ENCODE measurements at places on chromosomes 1 and 21.
A peak's percentile ranks its signal among the peaks of the same experiment; 100 is the strongest.

- DNase-seq = no peak
Measured at GRCh38 chr1:210938416-210938925, 195.5 kb downstream of the KCNH1 start.

- no peak for DNase-seq
Measured at GRCh38 chr1:97082160-97082848, 360.7 kb downstream of the PTBP2 start.

DNA sequence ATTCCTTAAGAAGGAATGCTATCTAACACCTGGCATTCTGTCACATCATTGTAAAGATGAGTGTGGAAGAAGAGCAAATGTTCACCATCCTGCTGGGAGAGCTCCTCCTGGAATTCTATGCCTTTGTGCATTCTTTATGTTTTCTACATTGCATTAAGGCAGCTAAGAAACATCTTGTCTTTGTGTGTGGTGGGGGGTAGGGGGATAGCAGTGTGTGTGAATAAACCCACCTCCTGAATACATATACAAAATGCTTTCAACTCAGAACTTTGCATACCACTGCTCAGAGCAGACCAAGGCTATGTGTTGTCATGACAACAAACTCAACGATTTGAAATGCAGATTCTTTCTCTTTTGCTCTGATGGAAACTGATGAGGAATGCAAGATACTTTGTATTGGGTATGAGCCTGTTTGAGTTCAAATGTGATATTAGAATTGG, 193.6 kb upstream of the KAZN start:
- no peak for DNase-seq

DNA sequence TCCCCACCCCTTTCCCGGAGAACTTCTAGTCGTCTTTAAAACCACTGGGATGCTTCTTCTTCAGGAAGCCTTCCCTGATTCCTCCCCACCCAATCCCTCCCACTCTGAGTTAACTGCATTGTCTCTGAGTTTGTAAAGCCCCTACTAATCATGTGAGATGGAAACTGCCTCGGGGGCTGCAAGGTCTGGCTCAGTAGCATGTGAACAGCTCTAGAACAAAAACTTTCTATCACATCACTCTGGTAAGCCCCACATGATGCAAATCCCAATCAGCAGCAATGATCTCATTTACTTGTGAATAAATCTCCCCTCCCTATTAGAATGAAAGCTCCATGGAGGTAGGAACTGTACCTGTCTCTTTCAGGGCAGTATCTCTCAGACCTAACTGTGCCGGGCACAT, 141.0 kb upstream of the JUN start:
- DNase-seq = no peak

DNA sequence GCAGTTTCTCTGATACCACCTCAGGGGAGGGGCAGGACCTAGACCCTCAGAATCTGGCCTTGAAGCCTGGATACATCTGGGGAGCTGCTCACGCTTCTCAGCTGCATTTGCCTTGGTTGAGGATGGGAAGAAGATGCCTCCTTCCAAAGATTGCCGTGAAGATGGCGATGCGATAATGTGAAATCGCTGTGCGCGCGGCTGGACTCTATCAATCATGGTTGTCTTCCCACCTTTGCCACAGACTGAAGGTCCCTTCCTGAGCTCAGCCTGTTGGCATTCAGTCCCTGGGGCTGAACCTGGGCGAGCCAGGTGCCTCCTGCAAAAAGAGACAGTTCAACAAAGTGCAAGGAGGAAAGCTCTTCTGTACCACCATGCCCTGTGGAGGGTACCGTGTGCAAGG, 114.4 kb upstream of the SLC45A1 start:
- no peak for DNase-seq

- no peak for DNase-seq
Measured at GRCh38 chr1:189606795-189607476, 870.7 kb downstream of the BRINP3 start.

GRCh38 chr1:112817555-112818373, 102.6 kb upstream of the PPM1J start:
- DNase-seq = no peak

GRCh38 chr21:46098303-46099141, 610 bp downstream of the COL6A2 start:
- peak; percentile 68 for DNase-seq

- no peak for DNase-seq
Measured at GRCh38 chr1:50832167-50832566, 127.9 kb downstream of the FAF1 start.

GRCh38 chr1:109877317-109877771, 33.3 kb upstream of the CSF1 start:
- peak; percentile 65 for DNase-seq

- no peak for DNase-seq
Measured at GRCh38 chr21:41548781-41549180, 40.8 kb upstream of the TMPRSS2 start.

- DNase-seq = no peak
Measured at GRCh38 chr1:81756872-81757271, 43.9 kb upstream of the ADGRL2 start.

GRCh38 chr1:14318830-14319229, 279.7 kb upstream of the KAZN start:
- no peak for DNase-seq

DNA sequence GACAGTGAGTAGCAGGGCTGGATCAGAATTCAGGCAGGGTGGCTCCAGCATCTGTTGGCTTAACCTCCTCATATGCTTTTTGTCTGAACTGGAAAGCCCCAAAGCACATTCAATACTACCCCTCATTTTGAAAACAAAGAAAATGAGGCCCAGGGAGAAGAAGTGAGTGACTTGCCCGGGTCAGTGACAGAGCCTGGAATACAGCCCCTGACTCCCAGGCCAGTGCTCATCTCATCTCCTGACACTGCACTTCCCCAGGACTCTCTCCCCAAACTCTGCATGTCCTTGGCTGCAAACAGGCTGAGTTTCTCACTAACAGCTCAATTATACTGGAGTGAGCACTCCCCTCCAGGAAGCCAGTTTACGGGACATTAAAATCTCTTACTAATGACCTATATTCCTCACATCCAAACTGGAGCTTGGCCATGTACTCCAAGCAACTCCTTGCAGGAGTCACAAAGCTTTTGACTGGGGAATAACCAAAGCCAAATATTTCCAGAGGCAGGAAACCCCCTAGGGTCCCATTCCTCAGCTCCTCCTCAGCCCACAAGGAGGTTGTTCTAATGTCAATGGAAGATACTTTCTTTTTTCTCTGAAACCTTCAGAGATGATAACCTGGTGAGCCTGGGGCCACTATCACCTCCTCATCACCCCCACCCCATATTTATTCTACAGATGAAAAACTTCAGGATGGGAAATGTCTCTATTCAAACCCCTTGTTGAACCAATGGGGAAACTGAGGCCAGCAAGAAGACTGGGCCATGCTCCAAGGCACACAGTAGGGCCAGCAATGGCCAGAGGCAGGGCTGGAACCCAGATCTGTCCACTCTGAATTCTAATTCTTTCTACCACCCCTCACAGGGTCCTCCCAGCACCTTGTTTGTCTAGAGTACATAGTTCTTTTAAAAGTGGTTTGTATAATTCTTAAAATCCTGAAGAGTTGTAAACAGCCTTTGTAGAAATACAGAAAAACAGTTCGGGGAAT, 127.0 kb downstream of the PLPP3 start:
- DNase-seq = no peak

DNA sequence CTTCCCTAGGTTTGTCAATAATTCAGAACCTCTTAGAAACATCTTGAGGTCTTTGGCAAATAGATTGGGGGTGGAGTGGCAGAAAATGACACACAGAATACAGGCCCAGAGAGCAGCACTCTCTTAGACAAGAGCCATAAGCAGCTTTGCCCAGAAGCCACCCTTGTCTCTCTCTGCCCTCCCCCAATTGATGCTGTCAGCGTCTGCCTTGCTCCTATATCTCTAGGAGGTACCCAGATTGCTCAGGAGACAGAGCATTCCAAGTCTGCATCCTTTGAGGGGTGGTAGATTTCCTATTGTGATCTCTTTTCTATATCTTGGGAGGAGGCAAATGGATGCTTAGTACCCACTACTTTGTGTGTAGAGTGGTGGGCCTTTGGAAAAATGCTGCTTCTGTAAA, 1.8 kb downstream of the RGL1 start:
- DNase-seq = no peak

DNA sequence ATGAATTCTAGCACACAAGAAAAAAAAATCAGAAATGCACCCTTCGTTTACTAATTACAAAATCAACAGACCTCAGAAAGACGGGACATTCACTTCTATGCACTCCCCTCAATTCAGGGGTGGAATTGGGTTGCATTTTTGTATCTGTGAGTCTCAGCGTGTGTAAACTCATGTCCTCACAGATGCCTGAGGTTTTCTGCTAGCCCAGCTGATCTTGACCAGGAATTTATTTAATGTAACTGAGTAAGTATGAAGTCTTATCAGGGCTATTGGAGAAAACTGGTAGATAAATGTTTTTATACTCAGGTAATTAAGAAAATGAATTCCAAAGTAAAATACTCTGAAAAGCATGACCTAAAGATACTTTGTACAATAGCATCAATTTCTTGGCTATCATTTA, 167.7 kb downstream of the RUNX1 start:
- DNase-seq = no peak

DNA sequence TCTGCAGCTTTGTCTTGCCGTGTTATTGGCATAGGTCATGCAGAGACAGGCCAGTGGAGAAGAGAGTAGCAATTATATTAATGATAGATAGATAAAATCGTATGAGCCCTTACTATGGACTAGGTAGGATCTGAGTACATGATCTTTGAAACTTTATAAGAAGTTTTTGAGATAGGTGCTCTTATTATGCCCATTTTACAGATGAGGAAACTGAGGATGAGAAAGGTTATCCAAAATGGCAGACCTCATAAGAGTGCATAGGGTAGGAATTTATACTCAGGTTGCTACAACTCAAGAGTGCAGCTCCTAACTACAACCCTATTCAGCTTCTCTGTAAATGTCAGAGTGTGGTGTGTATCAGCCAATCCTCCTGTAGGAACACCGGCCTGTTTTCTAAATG, 89.6 kb downstream of the SLC35F3 start:
- DNase-seq = no peak

- DNase-seq = no peak
Measured at GRCh38 chr1:66399888-66400529, 133.9 kb upstream of the SGIP1 start.

GRCh38 chr1:29626066-29626465, 389.7 kb downstream of the PTPRU start:
- no peak for DNase-seq

DNA sequence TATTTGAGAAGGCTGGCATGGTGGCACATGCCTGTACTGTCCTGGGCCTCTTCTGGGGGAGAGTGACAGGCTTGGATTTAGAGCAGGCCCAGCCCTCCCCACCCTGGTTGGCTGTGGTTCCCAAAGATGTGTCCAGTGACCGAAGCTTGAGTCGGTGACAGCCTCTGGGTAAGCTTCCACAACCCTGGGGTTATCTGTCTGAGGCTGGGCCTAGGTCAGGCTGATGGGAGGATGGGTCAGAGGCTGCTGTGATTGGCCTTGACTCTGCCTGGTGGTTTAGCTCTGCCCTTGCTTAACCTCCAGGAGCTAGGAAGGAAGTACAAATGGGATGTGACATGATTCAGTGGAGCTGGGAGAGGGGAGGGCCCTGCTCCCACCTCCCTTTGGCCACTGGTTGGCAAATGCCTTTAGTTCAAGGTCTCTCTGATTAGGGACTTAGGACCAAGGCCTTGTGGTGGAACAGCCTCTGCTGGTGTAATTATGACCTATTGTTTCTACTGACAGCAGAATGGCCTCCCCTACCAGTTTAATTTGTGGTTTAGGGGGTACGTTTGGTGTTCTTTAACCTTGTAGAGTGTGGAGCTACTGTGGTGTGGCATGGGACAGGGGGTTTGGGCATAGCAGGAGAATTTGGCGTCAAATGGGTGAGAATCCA, 16.6 kb downstream of the NUDC start:
- peak; percentile 31 for DNase-seq

DNA sequence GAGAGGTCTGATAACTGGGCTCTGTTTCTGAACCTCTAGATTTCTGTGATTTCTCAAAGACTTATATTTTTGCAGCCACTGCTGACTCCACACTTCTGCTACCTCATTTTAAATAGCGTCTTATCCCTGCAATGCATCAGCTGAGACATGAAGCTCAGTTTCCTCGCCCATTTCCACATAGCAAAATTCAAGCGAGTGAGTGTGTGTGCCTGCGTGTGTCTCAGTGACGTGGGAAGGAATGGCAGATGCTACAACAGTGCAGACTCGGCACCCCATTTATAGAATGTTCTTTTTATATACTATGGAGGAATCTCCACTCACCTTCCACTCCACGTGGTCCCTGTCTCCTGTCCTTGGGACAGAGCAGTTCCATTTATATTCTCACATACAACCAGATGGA, 35.7 kb downstream of the ZMYND12 start:
- DNase-seq = no peak

GRCh38 chr21:22544747-22545146, 1546.5 kb downstream of the NCAM2 start:
- no peak for DNase-seq
